H7 (cell line): ENCODE measurements at places on chromosomes 5 and 9.

DNA sequence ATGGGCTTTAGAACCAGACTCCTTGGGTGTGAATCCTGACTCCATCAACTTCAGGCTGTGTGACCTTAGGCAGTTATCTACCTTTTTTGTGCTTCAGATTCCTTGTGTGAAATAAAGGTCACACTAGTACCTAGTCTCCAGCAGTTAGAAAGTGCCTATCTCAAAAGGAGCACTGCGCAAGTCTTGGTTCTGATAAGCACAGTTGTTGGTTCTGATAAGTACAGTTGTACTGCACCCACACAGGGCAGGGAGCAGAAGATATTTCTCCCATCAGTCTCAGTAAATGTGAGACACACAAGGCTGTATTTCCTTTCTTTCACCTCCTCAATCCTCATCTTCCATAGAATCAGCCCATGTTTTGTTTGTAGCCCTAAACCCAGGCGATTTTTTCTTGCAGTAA, 116.6 kb upstream of the DPYSL3 start:
- DNase-seq = no peak

DNA sequence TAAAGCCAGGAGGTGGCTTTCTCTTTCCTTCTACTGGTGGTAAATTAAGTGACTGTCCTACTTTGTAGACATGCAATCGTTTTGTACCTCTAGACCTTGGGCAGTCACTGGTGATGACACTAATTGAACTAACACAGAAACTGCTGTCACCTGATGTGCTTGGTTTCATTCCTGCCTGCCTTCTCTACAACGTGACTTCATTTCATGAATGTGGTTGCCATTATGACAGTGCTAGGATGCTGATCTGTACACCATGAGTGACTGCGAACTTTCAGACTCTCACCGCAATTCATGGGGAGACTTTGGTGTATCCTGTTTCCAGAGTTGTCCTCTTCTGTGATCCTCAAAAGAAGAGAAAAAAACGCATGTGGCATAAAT, 47.5 kb downstream of the UBE2QL1 start:
- no peak for DNase-seq

DNA sequence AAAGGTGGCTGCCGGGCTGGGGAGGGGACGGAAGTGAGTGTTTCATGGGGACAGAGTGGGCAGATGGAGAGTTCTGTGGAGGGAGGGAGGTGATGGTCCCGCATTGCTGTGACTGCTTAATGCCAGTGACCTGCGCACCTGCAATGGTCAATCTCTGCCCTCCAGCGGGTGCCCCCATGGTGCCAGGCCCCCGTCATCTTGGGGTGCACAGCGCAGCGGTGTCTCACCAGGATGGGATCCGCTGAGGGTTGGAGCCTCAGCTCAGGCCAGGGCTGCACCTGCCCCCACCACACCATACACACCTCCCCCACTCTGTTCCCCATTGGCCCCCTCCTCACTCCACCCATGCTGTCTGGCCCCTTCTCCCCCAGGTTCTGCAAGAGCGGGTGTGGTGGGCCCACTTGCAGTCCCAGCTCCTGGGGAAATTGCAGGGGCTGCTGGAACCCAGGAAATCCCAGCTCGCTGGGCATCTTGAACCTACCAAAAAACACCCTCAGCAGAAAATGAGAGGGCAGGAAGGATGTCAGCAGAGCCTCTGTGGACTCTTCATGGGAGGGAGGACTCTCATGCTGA, 12.1 kb upstream of the CAMSAP1 start:
- peak; percentile 35 for DNase-seq

- no peak for DNase-seq
Observed at GRCh38 chr9:69564557-69564956, 107.6 kb downstream of the APBA1 start.

DNA sequence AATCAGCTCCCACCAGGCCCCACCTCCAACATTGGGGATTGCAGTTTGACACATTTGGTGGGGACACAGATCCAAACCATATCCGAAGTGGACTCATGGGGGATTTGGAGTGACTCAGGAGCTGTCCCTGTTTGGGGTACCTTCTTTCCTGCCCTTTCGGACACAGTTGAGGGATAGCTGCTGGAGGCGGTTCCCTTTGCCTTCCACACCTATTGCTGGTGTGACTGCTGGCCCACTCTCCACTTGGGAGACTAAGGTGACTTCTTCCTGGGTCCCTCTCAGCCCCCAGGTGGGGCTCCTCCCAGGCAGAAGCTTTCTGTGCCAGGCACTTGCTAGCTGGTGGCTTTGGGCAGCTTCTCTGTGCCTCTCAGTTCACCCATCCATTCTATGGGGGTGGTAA, 26.6 kb downstream of the LAMC3 start:
- no peak for DNase-seq

GRCh38 chr5:51990241-51990640, 607.0 kb downstream of the ISL1 start:
- no peak for DNase-seq

- no peak for DNase-seq
Observed at GRCh38 chr5:121313886-121314285, 537.8 kb upstream of the FTMT start.

GRCh38 chr5:102622262-102622661, 123.5 kb upstream of the SLCO6A1 start:
- no peak for DNase-seq

GRCh38 chr5:173056783-173057061, 570 bp downstream of the CREBRF start:
- DNase-seq = peak; percentile 95

- DNase-seq = peak; percentile 95
Observed at GRCh38 chr9:121684381-121685145, 33.1 kb downstream of the DAB2IP start.
